ENCODE measurements at places on chromosomes 5 and 9. TPM values are rescaled to one million over a fixed set of nuclear protein-coding genes. Genes with fewer than 3 reads are reported as not detected.

The RLN2 gene
- not detected for total RNA-seq

The ADGRD2 gene
- not detected for total RNA-seq

The TJP2 gene
- total RNA-seq = 110 TPM

DNA sequence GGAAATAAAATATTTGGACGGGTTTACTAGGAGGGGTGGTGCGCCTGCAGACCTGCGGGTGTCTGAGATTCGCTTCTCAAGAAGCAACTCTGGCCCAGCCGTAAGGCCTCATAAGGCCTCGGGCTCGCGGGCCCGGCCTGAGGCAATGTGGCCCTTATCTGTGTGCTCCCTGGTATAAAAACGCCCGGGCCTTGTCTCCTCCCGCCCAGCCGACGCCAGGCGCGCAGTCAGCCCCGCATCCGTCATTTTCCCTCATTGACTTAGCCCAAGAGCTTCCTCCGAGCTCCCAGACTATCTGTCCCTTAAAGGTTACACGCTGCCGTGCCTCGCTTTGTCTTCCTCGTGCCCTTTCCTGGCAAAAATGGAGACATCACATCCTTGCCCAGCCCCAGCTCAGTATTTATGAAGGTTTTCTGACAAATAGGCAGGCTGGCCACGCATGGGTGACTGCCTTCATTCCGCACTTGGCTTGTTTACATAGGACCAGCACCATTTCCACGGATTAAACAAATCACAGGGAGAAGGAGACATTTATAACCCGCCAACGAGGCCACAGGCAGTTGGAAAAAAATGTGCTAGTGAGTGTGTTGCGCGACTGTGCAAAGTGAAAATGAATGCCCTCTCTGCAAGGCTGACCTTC, 74.5 kb upstream of the TBCA start:
- no peak overlapping the region for H3K27ac ChIP-seq
- no peak overlapping the region for H3K4me3 ChIP-seq
- peaks cover 13% of the 10 kb centered on the region for H3K4me1 ChIP-seq
- H3K27me3 ChIP-seq = peaks cover 21% of the 10 kb centered on the region

DNA sequence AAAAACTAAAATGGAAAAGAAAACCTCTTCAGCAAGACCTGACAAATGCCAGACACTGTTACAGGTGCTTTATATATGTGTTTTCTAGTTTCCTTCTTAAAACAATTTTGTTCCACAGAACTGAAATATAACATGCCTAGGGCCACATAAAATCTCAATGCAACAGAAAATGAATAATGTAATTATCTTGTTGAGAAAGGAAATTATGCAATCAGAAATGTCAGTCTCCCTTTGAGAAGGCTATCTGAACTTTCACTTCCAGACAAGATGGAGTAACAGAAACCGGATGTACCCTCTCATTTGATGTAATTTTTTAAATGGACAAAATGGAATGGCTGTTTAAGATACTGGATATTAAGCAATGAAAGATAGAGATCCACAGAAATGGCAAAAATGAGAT, 79.2 kb downstream of the AGTPBP1 start:
- no peaks in the 10 kb centered on the region for H3K36me3 ChIP-seq
- no peak overlapping the region for H3K27ac ChIP-seq
- H3K27me3 ChIP-seq = no peaks in the 10 kb centered on the region

GRCh38 chr9:24413651-24414050, 132.0 kb downstream of the IZUMO3 start:
- H3K4me3 ChIP-seq = no peak overlapping the region
- no peaks in the 10 kb centered on the region for H3K4me1 ChIP-seq
- no peaks in the 10 kb centered on the region for H3K36me3 ChIP-seq
- no peak for DNase-seq
- no peak overlapping the region for H3K27ac ChIP-seq

- H3K36me3 ChIP-seq = no peaks in the 10 kb centered on the region
- no peaks in the 10 kb centered on the region for H3K4me1 ChIP-seq
- H3K27ac ChIP-seq = no peak overlapping the region
- no peak overlapping the region for H3K4me3 ChIP-seq
- no peak for DNase-seq
Measured at GRCh38 chr5:104598285-104598684, 1035.7 kb upstream of the NUDT12 start.

- H3K36me3 ChIP-seq = no peaks in the 10 kb centered on the region
- no peak overlapping the region for H3K27ac ChIP-seq
- no peaks in the 10 kb centered on the region for H3K27me3 ChIP-seq
- no peaks in the 10 kb centered on the region for H3K4me1 ChIP-seq
Measured at GRCh38 chr9:111114486-111114885, 76.2 kb upstream of the LPAR1 start.

GRCh38 chr9:37496020-37496419, 10.3 kb downstream of the POLR1E start:
- H3K27ac ChIP-seq = no peak overlapping the region
- peaks cover 26% of the 10 kb centered on the region for H3K36me3 ChIP-seq
- DNase-seq = no peak
- no peak overlapping the region for H3K4me3 ChIP-seq
- no peaks in the 10 kb centered on the region for H3K27me3 ChIP-seq
